ENCODE measurements at places on chromosomes 3 and 15.

DNA sequence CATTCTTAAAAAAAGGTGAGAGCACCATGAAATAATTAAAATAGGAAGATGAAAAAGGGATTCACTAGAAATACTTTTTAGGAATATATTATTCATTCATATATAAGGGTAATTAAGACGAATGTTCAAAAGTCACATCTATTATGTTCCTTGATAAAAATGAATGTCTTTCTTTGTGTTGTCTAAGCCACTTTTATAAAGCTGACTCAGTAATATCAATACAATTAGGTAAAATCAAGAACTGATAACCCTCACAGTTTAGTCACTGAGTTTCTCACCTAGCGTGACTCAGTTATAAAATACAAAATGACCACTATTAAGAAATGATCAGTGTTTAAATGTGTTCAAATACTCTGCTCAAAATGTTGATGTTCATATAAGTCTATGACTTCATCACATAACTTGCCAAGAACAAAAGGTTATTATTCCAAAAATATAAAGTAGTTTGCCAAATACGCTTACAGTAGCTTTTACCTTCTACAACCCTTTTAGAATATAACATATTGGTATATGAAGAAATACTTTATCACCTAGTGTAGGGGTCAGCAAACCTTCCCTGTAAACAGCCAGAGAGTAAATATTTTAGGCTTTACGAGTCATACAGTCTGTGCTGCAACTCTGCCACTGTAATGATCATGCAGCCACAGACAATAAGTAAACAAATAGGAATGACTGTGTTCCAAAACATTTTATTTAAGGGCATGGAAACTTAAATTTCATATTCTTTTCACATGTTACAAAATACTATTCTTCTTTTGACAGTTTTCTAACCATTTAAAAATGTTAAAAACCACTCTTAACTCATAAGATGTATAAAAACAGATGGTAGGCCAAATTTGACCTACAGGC, 369.8 kb downstream of the TBC1D5 start:
- no peak for ATAC-seq

- no peak for ATAC-seq
Observed at GRCh38 chr15:99068186-99068585, 36.7 kb upstream of the SYNM start.

DNA sequence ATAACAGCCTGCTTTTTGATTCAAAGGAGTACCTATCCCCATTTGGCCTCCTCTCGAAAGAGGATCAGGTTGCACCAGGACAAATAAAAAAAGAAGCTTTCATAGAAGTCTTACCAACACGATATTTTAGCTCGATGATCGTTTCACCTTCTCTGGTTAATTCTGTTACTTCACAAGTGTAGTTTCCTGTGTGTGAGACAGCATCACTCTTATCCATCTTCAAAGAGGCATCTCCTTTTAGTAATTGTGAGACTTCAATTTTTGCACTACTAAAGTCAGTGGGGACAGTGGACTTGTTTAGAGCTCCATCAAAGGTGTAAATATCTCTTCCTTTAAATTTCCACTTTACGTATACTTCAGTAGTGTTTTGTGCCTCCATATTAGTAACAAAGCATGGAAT, 11.0 kb downstream of the CD47 start:
- ATAC-seq = no peak

GRCh38 chr15:48145923-48146322, 25.1 kb downstream of the SLC24A5 start:
- no peak for ATAC-seq

DNA sequence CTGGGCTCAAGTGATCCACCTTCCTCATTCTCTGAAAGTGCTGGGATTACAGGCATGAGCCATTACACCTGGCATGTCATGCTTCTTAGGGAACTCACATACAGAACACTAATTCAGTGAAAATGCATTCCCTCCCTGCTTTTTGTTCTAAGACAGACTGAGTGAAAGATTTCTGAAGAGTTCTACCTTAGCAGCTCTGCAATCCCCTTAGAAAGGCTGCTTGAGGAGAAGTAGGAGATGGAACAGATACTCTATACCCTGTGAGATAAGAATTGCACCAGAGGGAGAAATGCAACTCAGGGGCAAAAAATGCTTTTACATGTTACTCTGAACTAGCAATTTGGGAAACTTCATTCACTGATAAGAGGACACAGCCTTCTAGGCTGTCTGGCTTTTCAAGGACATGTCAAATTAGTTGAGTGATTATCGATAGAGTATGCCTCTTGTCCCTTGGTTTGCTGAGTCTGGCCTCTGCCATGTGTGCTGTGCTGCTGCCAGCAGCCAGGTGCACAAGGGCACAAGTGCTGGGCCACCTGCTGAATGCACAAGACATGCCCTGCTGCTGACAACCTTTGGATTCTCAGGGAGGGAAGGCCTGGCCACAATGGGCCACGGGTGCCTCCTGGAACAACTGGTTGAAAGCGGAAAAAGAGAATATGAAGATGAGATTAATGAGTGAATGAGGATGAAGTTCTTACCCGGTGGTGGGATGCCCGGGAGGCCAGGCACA, 17.8 kb downstream of the UQCC5 start:
- no peak for ATAC-seq

DNA sequence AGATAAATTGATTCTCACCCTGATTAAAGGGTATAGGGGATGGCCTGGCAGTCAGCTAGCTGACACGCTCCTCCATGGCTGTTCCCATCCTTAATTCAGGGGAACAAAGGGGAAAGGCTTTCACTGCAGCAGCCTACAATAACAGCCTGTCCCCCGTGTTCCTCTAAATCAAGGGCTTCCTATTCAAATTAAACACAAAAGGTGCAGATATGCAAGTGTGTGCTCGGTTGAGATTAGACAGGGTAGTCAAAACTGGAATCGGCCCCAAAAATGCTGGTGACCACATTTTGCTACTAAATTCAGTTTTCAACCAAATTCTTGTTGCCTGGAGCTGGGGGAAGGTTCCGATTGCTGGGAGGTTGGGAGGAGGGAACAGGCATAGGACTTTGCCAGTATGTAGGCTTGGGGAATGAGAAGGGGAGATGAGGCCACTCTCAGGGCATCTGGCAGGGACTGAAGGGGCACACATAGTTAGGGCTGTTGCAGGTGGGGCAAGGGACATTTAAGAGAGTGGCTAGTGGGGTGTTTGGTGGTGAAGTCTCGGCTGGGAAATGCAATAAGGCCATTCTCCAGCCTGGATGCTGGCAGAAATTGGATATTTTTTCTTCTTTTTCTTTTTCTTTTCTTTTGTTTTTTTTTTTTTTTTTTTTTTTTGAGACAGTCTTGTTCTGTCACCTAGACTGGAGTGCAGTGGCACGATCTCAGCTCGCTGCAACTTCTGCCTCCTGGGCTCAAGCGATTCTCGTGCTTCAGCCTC, 32.9 kb upstream of the CTSH start:
- no peak for ATAC-seq

- peak; percentile 79 for ATAC-seq
Observed at GRCh38 chr3:13192471-13193213, 119.4 kb upstream of the IQSEC1 start.

DNA sequence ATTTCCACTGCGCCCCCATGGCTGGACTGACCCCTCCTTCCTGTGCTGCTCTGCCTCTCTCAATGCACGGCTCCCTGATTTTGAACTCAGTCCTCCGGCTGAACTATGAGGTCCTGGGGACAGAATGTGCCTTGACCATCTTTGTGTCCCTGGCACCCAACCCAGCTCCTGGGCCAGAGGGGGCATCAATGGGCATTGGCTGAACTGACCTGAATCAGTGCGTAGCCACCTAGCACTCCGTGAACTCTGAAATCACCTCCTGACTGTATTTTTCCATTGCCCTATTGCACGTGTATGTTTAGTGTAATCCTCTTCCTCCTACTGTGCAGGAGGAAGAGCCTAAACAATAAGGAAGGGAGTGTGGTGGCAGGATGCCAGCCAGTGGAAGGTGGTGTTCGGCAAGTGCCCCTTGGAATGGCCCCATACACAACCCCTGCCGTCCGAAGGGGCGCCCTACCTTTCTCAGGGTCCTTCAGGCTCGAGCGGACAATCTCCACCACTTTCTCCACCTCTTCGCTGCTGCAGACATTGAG, 33.5 kb downstream of the BDH1 start:
- no peak for ATAC-seq

GRCh38 chr3:47890126-47890827, 87.3 kb downstream of the DHX30 start:
- no peak for ATAC-seq

- ATAC-seq = no peak
Observed at GRCh38 chr15:27361438-27361837, 390.5 kb downstream of the GABRG3 start.

- ATAC-seq = no peak
Observed at GRCh38 chr3:44117239-44117638, 124.4 kb upstream of the TOPAZ1 start.

- peak; percentile 70 for ATAC-seq
Observed at GRCh38 chr15:76517910-76518309, 181.3 kb downstream of the ISL2 start.

GRCh38 chr3:142489572-142490323, 41.9 kb upstream of the XRN1 start:
- ATAC-seq = no peak

- no peak for ATAC-seq
Observed at GRCh38 chr3:126414406-126414805, 19.7 kb downstream of the CFAP100 start.

DNA sequence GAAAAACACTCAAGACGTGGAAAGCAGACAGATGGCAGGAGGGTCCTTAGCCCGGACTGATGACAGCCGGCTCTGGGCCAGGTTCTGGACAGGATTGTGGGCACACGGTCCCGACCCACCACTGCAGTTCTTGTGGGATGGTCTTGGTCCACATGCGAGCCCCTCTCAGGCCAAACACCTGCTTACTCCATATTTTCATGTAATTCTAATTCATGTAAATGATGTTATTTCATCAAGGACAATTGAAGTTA, 32.6 kb downstream of the TM2D3 start:
- ATAC-seq = no peak

GRCh38 chr3:183799461-183799860, 25.9 kb downstream of the MAP6D1 start:
- ATAC-seq = no peak

GRCh38 chr3:169295912-169296570, 367.5 kb downstream of the MECOM start:
- ATAC-seq = no peak

- ATAC-seq = no peak
Observed at GRCh38 chr15:31495281-31495680, 168.6 kb downstream of the KLF13 start.

DNA sequence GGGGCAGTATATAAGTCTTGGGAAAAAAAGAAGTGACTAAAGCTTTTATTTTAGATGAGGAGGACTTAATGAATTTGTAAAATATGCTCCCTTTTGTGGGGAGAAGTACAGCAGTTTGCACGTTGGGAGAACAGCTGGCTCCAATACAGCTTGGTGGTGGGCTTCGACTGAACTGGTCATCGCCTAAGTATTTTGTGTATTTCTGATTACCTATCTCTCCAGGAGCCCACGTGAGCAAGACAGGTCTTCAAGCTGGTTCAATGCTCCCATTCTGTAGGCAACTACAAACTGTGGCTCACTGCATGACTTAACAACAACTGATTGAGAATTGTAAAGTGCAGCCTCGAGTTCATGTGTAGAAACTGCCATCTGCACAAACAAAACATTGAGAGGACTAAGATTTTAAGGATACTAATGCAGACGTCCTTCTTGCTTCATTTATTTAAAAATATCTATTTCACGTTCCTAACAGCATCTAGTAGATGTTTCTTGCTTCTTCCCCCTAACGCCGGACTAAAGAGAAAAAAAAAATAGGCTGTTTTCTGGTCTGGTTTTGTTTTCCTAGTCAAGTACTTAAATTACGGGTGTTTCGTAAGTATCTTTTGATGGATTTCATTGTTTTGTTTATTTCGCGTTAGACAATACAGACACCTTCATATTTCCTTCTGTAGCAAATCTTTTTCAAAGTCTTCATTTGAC, 1.4 kb upstream of the GREM1 start:
- no peak for ATAC-seq

DNA sequence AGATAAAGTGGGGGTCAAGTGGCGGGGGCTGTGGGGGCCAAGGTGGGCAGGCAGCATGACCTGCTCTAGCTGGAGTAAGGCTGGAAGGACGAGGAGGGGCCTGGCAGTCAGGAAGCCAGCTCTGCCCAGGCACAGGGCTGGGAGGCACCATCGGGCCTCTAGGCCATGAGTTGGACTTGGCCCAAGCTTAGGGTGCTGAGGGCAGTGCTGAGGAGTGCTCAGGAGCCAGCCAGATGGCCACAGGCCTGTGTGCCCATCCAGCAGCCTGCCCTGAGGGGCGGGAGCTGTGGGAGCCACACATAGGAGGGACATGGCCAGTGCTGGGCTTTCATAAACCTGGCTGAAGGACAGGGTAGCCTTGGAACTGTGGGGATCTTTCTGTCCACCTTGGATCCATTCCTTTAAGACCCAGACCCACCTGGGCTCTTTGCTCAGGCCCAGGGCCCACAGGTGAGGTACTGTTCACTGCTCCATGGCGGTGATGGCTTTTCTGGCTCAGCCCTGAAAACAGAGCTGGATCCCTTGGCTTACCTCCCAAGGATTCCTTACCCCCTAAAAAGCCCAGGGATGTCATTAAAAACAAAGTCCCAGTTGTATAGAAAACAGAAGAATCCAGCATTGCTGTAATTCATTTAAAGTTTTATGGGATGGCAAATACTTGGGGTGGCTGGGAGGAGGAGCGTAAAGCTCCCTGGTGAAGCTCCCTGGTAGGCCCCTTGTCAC, 137.0 kb downstream of the DNAJB8 start:
- peak; percentile 33 for ATAC-seq

DNA sequence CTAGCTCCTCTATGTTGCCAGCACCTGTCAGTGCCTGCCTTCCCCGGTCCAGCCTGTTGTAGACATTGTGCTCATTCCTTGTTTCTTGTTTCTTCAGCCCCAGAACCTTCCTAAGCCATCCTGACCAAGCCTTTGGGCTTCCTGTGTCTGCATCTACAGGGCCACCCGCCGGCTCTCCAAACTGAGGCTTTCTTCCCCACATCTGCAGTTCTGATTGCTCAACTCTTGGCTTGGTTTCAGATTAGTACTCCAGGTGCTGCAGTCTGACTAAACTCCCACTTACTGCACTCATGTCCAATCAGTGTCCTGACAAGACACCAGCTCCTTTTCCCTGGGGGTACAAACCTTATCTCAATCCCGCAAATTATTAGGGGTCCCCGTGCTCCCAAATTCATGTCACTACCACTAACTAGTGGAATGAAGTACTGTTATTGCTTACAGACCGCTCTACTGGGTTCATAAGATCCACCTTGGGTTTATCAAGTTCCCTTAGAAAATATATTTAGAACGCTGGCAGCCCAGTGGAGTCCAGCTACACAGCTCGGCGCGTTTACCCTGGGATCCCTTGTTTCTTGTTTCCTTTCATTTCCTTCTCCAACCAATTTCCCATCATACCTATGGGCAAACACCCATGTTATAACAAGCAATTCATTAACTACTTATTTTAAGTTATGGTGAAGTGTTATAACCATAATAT, 114.2 kb upstream of the TJP1 start:
- ATAC-seq = no peak

GRCh38 chr3:99712291-99712954, 74.0 kb downstream of the COL8A1 start:
- ATAC-seq = no peak

- peak; percentile 63 for ATAC-seq
Observed at GRCh38 chr15:66631616-66632263, 65.9 kb upstream of the LCTL start.

DNA sequence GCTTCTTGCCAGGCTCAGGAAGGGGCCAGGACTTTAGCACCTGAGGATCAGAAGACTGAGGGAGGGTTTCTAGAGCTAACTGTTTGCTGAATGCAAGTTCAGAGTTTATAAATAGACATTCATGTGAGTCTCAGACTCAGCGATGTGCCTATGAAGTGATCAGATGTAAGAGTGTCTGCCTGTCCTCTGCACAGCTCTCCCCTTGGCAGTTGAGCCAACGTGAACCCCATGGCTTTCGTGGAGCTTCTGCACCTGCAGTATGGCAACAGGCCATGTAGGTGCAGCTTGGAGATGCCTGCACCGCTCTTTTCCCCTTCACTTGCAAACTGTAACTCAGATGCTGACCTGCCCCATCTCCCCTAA, 141.9 kb downstream of the CHDH start:
- ATAC-seq = no peak
